ENCODE measurements at places on chromosomes 11 and 22.
A peak's percentile ranks its signal among the peaks of the same experiment; 100 is the strongest.

DNA sequence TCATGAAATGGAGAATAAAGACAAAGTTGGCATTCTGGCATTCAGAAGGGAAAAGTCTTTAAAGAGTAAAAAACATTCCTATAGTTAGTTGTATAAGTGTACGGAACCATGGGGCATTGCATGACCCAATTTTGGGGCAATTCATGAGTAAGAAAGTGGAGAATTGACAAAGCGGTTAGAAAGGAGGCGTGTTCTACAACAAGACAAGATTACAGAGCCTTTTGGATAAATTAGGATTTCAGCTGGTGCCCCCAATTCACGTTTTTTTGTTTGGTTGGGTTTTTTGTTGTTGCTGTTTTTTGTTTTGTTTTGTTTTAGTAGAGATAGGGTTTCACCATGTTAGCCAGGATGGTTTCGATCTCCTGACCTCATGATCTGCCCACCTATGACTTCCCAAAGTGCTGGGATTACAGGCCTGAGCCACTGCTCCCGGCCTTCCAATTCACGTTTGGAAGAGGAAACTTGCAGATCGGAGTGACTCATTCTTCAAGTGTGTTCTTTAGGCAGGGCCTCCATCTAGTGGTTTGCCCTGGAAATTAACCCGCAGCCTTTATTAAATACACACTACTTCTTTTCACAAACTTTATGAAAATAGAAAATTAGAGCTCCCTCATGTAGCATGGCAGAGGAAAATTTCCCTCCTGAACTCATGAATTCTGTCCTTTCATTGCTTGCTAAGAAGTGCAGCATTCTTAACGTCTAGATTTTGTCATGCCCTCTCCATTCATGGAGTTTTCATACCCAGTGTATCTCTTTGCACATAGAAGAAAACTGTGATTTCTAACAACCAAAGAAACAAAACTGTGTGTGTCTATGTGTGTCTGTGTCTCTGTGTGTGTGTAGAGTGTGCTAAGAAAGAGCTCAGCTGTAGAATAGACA, 118.1 kb downstream of the BBOX1 start:
- peak; percentile 65 for DNase-seq

GRCh38 chr11:24497831-24498230, 978 bp downstream of the LUZP2 start:
- no peak for DNase-seq

DNA sequence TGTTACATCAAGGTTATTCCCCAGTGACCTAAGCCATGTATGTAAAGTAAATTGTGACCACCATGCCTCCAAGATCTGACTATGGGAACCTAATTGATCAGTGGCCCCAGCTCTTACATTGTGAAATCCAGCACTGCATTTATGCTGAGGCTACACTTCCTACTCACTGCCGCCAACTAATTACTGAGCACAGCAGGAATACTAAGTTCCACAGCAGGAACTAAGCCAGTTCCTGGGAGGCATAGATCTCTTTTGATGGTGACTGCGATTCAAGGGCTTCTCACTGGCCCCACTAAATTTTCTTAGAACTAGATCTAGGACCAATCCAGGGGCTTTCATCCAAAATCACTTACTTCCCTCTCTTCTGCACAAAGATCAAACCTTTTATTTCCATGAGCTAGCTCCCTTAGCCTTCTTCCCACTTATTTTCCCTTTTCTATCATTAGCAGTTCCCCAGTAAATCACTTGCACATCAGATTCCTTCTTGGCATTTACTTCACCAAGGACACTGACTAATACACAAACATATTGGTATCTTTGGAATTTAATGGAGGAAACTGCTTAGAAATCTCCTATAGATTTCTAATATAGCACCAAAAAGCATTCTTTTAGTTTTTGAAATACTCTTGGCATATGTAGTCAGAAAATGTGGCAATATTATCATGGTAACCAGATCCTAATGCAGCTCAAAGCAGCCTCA, 46.0 kb downstream of the CNTN5 start:
- DNase-seq: no peak

DNA sequence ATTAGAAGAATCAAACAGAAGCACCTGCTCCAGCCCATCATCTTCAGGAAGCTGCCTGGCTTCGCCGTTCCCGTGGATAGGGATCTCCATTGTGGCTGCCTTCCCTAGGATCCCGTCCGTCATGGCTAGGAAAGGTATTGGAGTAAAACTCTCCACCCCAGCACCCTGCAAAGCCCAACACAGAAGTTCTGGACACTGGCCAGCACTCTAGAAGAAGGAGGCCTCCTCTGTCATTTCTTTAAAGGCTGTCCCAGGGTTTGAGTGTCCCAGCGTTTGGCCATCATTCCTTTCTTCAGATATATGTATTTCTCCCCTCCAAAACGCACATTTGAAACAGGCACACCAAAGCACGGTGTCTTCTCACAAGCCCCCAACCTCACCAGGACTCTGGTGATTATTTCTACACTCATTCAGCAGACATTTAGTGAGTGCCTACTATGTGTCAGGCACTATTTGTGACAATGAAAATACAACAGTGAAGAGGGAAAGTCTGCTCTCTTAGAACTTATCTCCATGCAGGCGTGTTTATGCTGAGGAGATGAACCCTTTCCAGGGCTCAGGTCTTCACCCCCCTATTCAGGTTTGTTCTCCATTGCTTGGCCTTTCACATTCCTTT, 724 bp downstream of the ARFIP2 start:
- DNase-seq: no peak

GRCh38 chr11:10730151-10730550, 20.9 kb upstream of the CTR9 start:
- DNase-seq: no peak

All from AG09309 (cell line).